ENCODE measurements at places on chromosomes 5 and 9. TPM values are rescaled to one million over a fixed set of nuclear protein-coding genes. Genes with fewer than 3 reads are reported as not detected.

FOXD4L4 gene
- 0.09 TPM for polyA plus RNA-seq

PKD2L2 gene
- 0.40 TPM for polyA plus RNA-seq

PCDHGC4 gene
- 1.4 TPM for polyA plus RNA-seq

PCDHGA7 gene
- polyA plus RNA-seq = 2.4 TPM

PCDHGC5 gene
- polyA plus RNA-seq = 0.43 TPM

Measured in muscle of leg (tissue), 16 donors.